ENCODE measurements at places on chromosomes 2 and 18.

- DNase-seq: no peak
Measured at GRCh38 chr2:200950378-200950777, 13.1 kb downstream of the ORC2 start.

- DNase-seq: peak; percentile 9
Measured at GRCh38 chr2:211737282-211737681, 801.3 kb downstream of the ERBB4 start.

- DNase-seq: no peak
Measured at GRCh38 chr2:72361521-72361920, 213.9 kb upstream of the CYP26B1 start.

- DNase-seq: no peak
Measured at GRCh38 chr18:36719630-36720029, 109.2 kb downstream of the TPGS2 start.

DNA sequence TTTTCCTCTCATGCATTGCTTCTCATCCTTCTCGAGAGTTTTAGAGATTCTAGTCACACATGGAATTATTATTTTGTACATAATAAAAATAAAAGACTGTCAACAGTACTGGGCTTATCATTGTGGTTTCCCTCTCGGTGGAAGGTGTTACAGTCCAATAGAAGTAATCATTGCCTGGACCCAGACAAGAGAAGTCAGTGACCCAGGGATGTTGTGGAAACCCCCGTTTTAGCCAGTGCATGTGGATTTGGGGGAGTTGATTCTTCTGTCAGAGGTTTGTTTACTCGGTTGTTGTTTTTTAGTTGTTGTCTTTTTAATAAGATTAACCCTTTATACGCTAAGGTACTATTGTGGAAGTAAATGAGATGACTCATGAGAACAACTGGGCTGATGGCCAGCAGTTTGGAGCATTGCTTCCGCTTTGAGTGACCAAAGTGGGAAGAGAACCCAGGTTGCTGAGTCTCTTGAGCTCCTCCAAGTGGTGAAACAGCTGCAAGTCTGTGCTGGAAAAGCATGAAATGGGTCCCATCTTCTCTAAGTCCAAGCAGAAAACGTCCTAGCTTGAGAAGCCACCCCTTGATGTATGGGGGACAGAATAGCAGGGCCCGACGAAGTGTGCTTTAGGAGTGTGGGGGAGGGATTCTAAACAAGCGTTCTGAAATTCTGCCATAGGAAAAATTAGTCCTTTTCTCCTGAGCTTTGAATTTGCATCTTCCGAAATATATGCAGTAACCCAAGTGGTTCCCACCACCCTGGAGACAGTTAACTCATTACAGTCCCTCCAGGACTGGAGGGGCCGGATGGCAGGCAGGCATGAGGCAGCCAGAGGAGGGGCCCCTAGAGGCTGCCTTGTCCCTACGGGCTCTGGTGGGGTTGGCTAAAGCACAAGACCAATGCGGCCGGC is 61.8 kb upstream of the GPR45 start:
- peak; percentile 88 for DNase-seq

GRCh38 chr2:132857319-132857718 is 187.3 kb upstream of the LYPD1 start:
- no peak for DNase-seq

DNA sequence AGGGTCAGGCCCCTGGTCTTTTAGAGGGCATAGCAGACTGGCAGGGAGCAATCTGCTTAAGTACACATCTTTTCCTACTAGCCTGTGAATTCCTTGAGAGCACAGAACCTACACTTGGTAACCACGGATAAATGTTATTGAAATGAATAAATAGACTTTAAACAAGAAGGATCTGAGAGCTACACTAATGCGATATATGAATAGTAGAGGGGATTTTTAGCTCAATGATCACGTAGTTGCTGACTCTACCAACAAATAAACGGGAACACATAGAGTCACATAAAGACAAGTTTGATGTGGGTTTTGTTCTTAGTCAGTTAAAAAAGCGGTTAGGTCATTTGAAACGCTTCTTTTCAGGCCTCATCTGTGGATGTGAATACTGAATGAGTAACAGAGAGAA is 290.3 kb upstream of the CCDC68 start:
- DNase-seq: no peak

- peak; percentile 25 for DNase-seq
Measured at GRCh38 chr2:151200844-151201243, 60.8 kb downstream of the RBM43 start.

DNA sequence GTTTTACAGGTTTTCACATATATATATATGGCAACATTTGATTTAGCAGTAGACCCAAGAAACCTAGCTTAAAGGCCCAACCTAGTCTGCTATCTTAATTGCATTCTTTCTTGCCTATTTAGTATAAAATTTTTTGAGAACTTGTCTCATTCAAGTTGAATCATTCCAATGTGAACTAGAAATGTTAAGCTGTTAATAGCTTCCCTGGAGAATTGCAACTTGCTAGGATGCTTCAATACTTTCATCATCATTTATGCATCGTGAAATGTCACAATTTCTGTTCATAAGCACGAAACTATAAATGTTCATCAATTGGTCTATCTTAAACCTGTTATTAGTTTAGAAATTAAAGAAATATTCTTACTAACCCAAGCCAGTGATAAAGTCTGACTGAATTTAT is 217.6 kb downstream of the BABAM2 start:
- no peak for DNase-seq

DNA sequence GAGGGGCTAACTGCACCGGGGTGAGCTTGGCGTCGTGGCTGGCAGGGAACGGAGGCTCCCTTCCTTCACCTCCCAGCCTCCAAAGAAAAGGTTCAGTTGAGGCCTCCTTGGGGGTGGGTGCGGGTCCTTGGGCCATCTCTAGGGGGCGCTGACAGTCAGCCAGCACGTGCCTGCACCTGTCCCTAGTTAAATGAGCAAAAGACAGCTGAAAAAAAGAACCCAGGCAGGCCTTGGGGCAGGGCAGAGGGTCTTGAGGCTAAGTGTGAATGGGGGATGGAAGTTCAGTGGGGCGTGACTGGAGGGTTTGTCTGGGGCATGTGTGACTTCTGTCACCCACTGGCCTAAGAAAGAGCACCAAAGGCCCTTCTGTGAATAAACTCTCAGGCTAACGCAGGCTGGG is 56.4 kb downstream of the ZFP36L2 start:
- peak; percentile 76 for DNase-seq

- no peak for DNase-seq
Measured at GRCh38 chr2:61431345-61431744, 39.5 kb downstream of the USP34 start.

DNA sequence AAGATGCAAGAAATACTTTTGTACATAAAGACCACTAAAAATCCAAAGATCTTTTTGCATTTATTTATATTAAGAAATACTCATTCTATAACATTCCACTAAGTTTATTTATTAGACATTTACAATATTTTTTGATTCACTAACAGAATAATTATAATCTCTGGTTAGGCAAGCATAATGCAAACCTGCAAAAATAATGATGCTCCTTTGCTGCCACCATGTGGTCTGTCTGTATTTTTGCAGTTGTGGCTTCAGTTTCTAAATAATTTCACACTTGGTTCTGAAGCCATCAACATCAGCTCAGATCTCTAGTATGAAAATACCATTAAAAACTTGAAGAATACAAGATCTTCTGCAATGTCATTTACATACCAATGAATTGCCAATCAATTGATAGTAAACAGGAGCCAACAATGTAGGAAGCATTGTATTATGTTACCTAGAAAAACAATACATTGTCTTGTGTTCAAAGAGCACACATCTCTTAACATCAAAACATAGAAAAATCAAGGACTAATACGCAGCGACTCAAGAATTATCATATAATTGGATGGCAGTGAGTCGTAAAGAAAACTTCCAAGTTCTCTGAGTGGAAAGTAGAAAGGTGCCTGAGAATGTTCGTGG is 28.8 kb upstream of the WDR75 start:
- DNase-seq: peak; percentile 71

DNA sequence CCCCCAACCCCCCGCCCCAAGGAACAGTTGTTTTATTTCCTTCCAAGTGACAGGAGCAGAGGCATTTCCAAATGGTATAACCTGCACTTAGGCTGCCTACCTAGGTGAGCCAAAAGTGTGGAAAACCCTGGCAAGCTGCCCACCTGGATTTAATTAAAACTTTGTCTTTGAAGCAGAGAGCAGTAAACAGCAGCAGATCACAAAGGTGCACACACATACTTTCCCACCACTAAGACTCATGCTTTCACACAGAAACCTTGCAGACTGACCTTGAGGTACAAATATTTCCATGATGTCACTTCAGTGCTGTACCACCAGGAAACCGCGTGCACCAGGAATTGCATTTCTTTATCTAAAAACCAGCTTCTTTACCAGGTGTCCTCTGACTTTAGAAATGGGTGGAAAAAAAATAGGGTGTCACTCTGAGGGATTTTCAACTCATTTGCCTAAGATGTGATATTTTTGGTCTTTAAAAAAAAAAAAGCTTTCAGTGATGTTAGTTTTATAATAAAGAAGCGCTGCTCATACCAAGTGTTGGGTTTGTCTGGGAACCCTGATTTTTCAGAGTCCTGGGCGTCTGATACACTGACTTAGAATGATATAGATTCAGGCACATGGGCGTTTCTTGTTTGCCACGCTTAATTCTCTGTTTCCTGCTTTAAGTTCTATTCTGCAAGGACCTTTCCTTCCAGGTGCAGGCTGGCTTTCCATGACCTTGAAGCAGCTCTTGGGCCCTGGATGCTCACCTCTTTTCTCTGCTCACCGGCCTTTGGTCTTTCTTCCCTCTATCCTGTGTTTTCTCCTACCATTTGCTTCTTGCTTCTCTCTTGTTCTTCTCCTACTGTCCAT is 70.7 kb upstream of the BCL2L11 start:
- DNase-seq: no peak

GRCh38 chr2:7116511-7116910 is 199.3 kb downstream of the RNF144A start:
- DNase-seq: no peak

- no peak for DNase-seq
Measured at GRCh38 chr2:204183608-204184007, 247.0 kb downstream of the ICOS start.

GRCh38 chr18:47545613-47546012 is 294.2 kb upstream of the SKOR2 start:
- DNase-seq: no peak

DNA sequence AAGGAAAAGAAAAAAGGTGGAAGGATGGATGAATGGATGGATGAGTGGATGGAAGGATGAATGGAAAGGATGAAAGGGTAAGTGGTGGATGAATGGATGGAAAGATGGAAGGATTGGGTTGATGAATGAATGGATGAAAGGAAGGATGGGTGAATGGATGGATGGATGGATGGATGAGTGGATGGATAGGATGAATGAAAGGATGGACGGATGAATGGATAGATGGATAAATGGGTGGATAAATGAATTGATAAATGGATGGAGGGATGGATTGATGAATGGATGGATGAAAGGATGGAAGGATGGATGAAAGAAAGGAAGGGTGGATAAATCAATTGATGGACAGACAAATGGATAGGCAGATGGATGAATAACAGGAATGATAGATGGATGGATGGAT is 48.2 kb upstream of the OTOF start:
- no peak for DNase-seq

- no peak for DNase-seq
Measured at GRCh38 chr2:9306911-9307310, 100.3 kb downstream of the ASAP2 start.

- DNase-seq: no peak
Measured at GRCh38 chr2:2007551-2008501, 263.5 kb upstream of the PXDN start.

- no peak for DNase-seq
Measured at GRCh38 chr2:119650846-119651370, 28.1 kb upstream of the TMEM177 start.

DNA sequence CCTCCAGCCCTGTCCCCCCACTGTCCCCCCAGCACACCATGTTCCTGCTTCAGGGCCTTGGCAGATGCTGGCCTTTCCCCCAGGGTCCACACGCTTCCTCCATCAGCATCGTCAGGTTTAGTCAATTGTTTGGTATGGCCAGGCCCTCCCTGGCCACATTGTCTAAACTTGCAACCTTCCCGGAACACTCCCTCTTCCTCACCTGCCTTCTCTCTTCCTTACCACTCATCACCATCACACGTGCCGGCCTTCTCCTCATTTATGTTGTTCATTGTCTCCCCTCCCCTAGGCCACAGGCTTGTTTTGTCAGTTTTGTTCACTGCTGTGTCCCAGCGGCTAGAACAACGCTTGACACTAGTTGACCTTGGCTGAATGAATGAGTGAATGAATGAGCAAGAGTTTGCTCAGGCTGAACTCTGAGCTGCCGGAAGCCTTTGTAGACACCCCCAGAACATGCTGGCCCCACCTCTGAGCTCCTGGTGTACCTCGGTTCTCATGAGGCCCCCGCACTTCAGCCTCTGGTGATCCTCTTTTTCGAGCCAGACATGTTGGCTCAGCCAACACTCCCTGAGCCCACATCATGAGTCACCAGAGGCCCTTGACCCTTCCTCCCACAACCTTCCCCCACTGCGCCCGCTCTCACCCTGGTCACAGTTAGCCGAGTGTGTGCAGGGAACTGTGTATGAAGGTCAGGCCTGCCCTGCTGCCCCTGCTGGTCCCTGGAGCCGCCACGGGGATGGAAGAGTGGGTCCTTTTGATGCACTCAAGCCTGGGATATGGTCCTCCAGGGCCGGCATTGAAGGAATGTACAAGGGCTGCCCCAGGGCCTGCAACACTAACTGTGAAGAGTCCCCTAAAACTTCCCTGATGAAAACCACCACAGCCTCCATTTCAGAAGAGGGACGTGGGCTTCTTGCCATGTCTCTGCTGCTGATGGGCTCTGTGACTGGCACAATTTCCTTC is 57.5 kb downstream of the HS1BP3 start:
- no peak for DNase-seq

DNA sequence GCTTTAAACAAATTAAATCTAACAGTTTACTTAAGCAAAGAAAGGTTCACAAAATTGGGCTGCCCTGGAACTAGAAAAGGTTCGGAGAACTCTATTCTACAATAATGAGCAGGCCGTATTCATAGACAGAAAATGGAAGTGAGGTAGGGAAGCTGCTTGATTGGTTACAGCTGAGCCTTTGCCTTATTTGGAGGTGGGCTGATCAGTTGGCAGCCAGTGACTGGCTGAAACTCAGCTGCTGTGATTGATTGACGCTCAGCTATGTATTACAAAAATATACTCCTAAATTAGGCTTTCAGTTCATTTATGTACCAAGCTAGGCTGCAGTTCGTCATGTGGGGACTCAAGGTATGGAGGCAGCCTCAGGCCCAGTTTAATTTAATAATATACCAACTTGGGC is 42.3 kb upstream of the TTR start:
- DNase-seq: no peak

GRCh38 chr18:79630281-79631095 is 49.1 kb upstream of the CTDP1 start:
- DNase-seq: no peak

All from hematopoietic multipotent progenitor cell treated with erythropoietin and hydrocortisone succinate and interleukin-3 and kit ligand, for 4 days (in vitro differentiated cells).